T-helper 22 cell (primary cell): ENCODE measurements at places on chromosomes 2 and 18.

DNA sequence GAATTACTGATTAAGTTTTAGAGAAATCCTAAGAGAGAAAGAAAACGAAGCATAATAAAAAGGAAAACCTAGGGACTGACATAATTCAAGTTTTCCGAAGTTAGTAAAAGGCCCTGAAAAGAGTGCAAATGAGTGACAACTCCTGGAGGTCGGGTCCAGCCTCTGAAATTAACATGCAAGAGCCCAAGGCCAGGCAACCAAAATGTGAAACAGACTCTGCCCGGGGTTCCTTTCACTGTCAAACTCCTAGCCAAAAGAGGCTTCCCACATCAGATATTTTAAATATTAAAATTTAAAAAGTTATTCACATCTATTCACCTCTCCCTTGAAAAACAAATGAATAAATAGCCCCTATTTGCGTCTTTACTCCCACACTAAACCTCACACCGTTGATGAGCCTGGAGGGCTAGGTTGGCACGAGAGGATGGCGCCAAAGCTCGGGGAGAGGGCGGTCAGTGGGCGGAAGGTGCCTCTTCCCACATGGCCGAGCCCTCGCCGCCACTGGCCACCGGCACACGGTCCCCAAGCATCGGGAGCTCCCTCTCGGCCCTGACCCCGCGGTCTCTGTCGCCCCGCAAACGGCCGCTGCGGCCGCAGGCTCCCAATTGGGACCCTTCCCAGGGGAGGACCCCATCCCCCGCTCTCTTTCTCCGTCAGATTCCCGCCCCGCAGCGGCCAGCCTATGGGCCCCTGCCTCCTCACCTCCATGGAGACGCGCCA lies 630 bp downstream of the PPM1G start:
- DNase-seq, result no peak

DNA sequence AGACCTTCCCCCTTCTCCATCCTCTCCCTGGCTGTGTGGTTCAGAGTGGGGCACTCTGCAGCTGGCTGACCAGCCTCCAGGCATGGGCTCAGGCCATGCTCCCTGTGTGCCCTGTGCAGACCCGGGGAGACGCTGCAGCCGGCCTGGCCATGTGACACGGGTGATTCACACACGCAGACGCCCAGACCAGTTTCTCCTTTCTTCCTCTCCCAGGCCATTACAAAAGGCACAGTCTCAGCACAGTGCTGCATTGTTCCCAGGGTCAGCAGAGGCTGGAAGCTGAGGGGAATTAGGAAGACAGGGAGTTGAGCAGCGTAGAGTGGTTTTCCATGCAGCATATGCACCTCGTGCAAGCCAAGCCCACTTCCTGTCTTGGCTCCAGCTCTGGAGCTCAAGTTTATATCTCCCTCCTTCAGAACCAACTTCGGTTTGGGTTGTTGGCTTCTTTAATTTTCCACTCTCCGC lies 288.5 kb downstream of the TNS1 start:
- DNase-seq, result no peak

GRCh38 chr18:71011389-71011788 lies 722.5 kb downstream of the SOCS6 start:
- no peak for DNase-seq

DNA sequence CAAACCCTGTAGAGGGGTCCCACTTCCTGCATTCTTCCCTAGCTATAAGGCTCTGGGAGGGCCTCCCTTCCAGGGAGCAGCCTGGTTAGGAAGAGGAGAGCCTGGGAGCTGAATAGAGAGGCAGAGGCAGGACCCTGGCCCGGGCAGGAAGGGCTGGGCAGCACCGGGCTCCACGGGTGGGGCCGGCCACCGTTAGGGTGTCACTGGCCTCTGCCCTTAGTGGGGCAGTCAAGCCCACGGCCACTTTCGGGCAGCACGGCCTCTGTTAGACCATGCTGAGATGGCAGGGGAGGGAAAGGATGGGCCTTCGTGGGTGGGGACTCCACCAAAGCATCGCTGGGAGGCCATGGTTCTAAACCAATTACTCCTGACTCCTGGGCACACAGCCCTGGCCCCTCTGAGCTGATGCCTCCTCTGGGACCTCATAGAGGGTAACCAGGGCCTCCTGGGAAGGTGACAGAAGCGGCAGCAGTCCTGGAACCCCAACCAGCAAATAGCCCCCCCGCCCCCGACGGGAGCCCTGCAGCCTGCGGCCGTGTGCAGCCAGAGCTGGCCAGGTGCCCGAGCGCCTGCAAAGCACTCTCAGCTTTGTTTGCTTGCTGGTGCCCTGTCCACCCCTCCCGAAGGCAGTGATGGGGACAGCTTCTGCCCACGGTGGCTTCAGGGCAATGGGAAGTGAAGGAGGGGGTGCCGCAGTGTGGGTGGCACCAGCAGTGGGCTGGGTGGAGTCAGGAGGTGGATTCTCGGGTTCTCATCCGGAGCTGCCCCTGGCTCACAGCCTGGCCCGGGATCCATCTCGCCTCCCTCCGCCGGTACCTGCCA lies 16.3 kb upstream of the HPCAL1 start:
- no peak for DNase-seq

DNA sequence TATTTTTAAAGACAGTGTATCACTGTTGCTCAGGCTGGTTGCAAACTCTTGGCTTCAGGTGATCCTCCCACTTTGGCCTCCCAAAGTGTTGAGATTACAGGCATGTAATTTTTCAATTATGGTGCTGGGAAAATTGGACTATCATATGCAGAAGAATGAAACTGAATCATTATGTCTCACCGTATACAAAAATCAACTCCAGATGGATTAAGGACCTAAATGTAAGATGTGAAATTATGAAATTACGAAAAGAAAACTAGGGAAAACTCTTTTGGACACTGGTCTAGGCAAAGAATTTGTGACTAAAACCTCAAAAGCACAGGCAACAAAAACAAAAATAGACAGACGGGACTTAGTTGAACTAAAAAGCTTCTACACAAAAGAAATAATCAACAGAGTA lies 31.2 kb downstream of the MAP3K2 start:
- no peak for DNase-seq

DNA sequence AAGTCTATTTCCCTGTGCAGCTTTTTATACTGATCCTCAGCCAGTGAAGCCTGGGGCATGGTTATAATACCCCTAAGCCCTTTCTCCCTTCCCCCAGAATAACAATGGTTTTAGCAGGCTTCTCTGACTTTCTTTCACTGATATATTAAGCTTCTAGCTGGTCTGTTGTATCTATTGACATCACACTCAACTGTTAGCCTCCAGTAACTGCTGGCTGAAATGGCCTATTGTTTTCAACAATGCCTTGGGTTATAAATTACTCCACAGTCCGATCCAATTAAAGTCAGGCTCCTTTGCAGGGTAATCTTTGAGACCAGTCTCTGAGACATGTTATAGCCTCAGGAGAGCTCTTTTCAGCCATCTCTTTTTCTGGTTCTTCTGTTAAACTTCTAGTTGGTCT lies 2.9 kb upstream of the SLC9A4 start:
- DNase-seq, result no peak

GRCh38 chr2:230928701-230929380 lies 3.8 kb upstream of the GPR55 start:
- no peak for DNase-seq

DNA sequence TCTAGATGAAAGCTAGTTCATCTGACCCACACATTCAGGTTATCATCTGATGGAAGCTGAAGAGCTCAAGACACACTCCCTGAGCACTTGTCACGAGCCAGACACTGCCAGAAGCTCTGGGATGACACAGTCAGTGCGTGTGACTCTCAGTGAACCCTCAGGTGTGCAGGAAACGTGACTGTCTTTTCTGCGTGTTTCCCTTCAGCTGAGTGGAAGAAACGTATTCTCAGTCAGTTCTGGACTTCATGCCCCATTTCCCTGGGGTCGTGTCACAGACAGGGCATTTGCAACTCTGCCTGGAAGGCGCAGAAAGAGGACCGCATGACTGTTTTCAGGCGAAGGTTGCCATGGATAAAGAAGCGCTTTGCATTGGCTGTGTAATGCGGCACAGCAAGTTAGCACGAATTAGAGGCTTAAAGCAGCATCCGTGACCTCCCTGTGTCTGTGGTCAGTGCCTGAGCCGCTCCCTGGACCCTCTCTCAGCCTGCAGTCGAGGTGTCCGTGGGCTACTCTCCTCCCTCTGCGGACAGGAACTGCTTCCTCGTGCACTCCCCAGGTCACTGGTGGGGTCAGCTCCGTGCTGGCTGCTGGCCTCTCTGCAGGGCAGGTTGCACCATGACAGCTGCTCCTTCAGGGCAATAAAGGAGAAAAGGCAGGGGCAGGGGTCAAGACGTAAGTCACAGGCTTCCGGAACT lies 3.3 kb upstream of the ALLC start:
- DNase-seq, result no peak

- DNase-seq, result no peak
These were observed 4.1 kb upstream of the STAT1 start for GRCh38 chr2:191018048-191018447.

- DNase-seq, result no peak
These were observed 84.2 kb downstream of the DAPL1 start for GRCh38 chr2:158879229-158879903.

DNA sequence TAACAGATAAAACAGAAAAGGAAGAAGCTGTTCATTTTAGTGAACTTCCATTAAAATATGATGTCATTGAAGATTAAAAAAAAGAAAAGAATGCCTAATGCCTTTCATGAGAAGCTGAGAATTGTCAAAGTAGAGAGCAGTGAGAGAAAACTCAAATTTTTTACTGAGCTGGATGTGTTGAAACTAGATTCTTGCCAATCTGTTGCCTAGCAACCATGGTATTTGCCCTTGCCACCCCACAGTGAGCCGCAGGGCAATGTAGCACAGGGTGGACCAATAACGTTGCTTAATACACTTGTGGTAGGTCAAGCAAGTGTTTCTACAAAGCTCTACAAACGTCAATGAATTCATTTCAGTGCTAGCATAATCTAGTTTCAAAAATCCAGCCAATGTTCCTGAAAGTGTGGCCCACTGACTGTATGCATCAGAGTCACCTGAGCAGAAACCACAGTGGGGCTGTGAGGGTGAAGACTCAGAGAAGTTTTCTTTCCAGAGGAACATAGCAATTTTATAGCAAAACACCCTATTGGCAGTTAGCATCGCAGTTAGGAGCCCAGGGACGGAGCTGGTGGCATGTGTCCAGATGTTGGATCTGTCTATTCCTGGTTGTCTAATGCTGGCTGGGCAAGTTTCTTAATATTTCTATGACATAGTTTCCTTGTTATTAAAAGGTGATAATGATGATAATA lies 132.2 kb downstream of the DOCK10 start:
- peak; percentile 25 for DNase-seq

- no peak for DNase-seq
These were observed 336.4 kb upstream of the FSHR start for GRCh38 chr2:49490710-49491109.

DNA sequence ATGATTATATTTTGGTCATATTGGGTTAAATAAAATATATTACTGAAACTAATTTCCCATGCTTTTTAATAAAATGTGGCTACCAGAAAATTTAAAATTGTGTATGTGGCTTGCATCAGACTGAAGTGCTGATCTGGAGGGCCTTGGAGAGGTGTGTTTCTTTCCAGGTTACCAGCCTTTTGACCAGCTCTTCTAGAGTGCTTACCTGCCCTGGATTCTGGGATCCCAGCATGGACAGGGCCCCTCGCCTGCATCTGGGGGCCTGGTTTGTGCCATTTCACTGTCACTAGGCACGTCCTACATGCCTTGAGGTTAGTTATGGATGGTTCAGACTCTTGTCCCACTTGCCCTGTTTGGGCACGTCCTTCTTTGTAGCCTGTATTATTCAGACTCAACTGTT lies 10.5 kb downstream of the RNF144A start:
- no peak for DNase-seq

DNA sequence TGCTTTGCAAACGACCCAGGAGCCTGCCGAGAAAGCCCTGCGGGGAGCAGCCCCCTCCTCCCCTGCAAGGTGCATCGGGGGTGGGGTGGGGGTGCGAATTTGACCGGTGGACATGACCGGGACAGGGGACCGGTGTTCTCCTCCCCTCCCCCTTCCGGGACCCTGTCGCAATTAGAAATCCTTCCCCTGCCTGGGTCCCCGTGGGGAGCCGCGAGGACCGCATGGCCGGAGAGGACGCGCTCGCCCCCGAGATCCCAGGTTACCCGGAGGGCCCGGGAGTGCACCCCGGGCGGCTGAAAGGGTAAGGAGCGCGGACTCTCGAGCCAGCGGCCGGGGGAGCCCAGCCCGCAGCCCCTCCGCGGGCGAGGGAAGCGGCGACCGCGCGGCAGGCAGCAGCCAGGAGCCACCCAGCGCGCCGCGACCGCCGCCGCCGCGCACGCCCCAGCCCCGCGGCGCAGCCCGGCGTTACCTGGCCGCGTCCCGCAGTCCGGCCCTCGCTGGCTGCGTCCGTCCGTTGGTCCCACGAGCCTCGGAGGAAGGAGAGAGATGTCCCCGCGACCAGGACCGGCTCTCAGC lies 482 bp downstream of the DLGAP1 start:
- DNase-seq, result no peak

DNA sequence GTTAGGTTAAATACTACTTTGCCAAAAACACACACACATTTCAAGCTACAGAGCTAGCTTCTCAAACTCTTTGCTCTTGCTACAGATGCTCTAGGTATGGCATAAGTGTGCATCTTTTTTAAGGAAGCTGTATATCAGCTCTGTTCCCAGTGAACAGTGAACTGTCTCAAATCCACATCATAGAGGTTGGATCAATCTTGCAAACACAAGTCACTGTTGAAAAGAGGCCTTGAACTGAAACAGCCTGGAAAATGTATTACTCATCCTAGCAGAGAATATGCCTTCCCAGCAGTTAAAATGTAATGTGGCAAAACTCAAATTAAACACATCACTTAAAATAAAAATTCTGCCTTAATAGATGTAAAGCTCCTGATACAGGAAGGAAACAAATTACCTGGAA lies 151.8 kb downstream of the WDPCP start:
- no peak for DNase-seq

DNA sequence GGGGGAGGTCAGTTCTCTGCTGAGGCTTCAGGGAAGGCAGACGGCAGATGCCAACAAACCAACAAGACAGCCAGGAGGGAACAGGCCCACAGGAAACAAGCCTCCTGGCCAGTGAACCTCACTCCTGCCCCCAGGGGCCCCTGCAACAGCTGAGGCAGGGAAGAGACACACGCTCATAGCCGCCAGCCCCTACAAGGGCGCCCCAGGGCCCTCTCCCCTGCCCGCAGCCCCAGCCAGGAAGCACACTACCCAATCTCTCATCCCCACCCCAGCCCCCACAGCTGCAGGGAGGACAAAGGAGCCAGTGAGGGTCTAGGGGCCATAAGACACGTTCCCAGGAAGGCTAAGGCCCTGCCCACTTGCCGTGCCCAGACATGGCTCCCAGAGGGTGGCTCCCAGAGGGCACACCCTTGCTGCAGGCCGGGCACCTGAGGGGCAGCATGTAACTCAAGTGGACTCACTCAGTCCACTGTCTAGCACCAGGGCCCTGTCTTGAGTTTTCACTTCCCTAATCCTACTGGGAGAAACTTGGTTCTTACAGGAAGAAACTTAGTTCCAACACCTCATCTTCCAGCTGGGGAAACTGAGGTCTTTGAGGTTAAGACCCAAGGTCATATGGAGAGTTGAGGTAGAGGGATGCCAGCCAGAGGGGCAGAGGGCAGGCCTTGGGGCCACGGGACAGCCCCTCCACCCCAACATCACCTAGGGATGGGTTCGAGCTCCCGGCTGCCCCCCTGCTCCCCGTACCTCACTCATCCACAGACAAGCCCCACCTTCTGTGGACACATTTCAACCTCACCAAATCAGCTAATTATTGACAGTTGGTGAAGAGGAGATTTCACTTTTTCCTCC lies 37.3 kb downstream of the EMX1 start:
- no peak for DNase-seq

GRCh38 chr18:75083131-75083530 lies 125.8 kb downstream of the PTGR3 start:
- no peak for DNase-seq
